ENCODE measurements at places on chromosomes 12 and 14.
A peak's percentile ranks its signal among the peaks of the same experiment; 100 is the strongest.

DNA sequence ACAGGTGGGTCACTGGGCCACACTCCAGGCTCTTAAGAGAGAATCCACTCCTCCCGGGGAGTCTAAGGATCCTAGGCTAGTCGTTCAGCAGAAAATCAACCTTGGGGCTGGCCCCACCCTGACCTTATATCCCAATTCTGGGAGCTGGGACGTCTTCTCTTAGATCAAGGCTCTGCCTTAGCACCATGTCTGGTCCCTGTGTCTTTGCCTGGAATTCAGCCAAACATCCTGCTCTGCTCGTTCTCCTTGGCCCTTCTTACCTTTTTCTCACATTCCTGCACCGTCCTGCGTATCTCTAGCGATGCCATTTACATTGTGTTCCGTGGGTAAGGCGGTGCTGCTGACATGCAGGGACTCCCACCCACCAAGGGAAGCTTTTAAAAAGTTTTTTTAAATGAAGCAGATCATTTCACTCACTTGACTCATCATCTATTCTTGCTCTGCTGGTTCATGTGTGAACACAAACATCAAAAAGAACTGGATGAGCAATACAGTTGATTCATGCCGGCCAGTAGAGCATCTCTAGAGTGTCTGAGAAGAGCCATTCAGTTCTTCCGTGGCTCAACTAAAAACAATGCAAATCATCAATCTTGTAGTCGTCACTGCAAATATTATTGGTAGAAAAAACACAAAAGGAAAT is 50.2 kb downstream of the KCNK13 start:
- no peak for DNase-seq

DNA sequence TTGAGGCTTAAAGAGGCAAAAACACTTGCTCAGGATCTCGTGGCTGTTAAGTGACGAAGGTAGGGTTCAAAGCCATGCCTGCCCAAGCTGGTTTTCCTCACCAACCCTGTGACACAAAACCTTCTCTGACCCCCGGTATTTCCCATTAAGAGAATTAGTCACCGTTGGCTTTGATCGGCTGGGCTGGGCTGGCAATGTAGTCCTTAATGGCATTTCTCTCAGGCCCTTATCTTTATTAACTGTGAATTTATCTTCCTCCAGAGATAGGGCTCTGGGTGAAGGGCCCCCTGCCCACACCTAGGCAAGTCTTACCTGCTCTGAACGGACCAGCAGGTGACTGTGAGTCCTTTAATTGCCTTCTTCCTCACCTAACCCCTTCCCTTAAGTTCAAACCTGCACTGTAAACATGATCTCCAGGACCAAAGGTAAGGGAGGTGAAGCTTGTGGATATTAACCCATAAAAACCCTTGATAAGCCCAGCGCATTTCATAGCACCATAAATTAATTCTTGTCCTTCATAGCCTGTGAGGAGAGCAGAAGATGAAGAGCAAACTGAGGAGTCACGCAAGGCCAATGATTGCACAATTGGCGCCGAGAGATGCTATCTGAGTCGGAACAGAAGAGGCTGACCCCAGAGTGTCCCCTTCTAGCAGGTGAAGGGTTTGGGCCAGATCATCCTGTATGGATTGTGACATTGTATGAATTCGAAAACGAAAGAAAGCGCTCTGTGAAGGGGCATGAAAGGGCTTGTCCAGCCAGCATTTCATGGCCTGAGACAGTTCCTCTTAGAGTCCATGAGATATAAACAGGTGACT is 790.8 kb upstream of the TBX3 start:
- no peak for DNase-seq

GRCh38 chr14:34204774-34205173 is 253.9 kb upstream of the EGLN3 start:
- no peak for DNase-seq

DNA sequence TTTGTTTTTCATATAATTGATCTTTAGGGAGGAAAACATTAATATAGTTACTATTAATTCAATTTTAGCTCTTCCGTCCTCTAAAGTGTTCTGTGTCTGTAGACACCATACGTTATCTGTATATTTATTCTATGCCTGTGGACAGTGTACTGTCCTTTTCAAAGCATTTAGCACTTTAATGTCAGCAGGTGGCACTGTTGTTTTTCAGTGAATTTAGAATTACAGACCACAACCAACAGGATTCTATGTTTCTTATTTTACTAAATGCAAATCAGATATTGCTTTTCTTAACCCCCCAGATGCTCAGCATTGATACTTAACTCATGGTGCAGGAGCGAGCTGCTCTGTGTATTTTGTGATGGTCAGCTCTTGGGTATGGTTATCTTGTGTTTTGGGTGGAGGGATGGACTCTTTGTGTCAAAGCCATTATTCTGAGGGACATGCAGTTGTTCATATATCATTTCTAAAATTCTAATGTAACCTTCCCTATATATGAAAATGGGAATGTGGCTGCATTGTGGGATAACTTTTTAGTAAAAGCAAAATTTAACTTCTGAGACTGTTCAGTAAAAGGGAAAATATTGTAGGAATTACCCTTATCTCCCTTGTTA is 65.2 kb downstream of the PAPOLA start:
- peak; percentile 92 for DNase-seq

DNA sequence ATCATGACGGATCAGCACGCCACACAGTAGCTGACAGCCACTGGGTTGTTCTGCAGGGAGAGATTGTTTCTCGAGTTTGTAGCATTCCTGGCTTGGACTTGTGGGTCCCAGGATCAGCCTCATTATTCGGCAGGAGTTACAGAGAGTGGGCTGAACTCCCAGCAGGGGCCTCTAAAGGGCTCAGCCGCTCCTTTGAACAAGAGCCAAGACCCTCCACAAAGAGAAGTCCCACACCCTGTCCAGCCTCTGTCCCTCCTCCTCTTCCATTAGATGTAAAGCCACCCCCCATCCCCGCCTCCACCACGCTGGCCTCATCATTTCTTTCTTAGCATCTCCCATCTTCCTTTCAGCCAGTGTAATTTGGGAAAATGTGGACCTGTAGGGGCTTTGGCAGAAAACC is 96.7 kb upstream of the HSPB8 start:
- no peak for DNase-seq

GRCh38 chr12:3076730-3077571 is at the start of gene TSPAN9:
Gene TSPAN9 (plus strand): TSS chr12:3077379. CDS start chr12:3201194, 123,815 bp downstream.
- no peak for DNase-seq

GRCh38 chr12:114667669-114668150 is 16.3 kb downstream of the TBX3 start:
- DNase-seq: no peak

DNA sequence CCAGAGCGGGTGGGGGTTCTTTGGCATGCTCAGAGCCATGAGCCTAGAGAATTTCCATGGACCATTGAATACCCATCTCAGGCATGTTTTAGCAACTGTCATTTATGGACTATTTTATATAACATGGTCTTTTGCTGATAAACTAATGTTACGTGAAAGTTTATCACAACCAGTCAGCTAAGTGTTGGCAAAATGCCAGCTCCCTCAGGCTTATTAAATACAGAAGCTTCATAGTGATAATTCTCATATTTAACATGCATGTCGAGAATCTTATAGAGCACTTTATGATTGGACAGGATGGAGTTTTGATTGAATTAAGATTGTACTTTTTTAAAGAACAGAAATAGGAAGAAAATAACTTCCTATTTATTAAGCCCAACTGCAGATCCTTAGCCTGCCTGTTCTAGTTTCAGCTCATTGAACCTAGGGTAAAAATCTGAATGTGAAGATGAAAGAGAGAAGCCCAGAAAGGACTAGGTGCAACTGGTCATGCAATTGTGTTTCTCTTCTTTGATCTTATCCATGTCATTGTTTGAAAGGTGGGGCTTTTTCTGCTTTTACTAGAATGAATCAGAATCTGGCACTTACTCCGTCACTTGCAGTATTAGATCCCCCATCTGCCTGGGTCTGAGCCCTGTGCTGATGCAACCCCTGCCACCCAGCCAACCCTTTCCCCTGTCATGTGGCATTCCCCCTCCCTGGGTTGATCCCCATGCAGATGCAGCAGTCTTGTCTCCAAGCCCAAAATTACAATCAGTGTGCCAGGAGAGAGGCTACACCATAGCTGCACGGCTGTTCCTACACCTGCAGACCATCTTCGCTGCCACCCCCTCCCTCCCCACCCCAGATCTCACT is 134.6 kb upstream of the EVL start:
- DNase-seq: no peak

DNA sequence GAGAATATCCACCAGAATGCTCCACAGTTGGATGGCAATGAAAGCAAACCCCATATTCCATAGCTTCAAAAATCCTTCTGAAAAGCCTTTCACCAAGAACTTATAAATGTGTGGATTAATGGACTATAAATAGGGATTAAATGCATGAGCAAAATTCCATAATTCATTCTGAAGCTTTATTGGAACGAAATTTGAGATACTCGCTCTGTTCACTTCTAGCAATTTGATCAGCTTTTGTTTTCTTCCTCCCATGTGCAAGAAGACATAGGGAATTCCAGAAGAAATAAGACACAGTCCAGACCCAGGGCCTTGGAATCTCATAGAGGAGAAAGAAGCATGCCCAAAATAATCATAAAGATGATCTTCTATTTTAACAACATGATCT is 285.9 kb upstream of the TMPO start:
- DNase-seq: no peak

DNA sequence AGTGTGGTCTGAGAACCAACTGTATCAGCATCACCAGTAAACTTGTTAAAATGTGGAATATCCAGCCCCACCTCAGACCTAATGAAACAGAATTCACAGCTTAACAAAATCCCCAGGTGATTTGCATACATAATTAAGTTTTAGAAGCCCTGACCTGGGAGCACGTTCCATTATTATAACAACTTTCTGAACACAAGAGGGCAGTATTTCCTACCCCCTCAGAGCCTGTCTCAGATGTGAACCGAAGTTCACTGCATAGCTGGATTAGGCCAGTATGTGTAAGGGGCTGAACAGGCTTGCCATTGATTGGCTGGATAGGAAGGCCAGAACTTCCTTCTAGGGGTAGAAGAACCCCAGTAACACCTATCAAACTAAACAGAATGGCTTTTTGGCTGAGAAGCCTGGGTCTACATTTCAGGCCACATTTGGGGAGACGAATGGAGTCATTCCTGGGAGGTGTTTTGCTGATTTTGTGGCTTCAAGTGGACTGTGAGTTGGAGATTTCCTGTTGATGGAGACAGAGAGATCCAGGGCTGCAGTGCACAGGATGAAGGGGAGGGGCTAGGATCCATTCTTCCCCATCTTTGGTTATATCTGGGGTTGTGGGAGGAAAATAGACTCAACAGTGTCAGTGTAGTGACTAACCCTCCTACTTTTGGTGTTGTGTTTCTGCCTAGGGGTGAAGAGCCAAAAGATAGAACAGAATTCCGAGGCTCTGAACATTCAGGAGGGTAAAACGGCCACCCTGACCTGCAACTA is 94.7 kb upstream of the OR4E1 start:
- DNase-seq: peak; percentile 90

DNA sequence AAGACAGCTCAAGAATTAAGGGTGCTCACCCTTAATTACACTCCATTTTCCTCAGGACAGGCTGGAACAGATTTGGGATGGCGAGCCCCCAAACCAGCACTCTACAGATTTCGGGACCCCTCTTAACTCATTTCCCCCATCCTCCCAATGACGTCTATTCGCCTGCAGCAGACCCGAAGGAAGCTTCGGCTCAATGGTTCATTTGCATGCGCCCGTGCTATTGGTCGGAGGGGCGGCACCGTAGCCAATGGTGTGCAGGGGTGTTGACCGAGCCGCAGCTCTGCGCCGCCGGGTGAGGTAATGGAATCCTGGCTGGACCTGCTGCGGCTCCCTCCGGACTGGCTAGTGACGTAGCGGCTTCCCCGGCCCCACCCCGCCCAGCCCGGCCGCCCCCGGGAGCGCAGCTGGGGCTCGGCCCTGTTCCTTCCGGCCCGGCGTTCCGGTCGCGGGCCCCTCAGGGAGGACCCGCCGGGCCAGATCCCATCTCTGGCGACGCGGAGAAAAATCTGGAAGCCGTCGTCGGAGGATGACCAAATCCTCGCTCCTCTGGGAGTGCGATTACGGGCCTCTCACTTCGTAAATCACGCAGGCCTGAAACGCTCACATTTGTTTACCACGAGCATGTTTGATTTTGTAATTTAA is 18.3 kb upstream of the NR4A1 start:
- DNase-seq: peak; percentile 97

GRCh38 chr12:107254258-107254856 is 161.0 kb upstream of the CRY1 start:
- DNase-seq: no peak

DNA sequence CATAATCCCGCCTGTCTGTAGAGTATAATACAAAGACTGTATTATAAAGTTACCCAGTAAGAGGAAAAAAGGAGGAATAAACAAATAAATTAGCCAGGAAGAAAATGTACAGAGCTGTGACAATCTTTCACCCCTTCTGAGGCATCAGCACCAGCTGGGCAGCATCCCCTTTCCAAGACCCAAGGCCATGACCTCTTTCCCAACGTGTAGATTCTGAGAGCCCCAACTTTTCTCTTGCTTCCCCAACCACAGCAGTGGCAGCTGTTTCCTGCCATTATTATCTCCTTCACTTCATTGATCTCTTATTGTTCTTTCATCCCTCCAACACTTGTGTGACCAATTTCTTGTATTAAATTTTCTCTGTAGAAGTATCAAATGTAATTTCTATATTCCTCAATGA is 101.6 kb downstream of the BBS10 start:
- DNase-seq: no peak

DNA sequence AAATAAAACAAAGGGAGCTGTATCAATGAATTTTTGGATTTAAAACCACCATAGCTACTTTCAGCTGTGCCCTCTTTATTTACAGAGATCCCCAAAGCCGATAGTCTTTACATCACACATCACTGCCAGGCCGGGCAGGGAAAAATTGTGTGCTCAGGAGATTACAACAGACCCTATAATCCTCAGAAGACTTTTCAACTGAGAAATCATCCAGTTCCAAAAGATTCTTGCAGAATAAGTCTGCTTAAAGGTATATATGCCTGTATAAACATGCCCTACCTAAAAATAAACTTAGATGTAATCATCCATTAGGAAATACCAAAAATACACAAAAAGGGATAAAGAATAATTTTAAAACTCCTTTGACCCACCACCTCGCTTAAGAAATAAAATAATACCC is 70.1 kb upstream of the MAP1LC3B2 start:
- no peak for DNase-seq

- no peak for DNase-seq
These were observed 1.5 kb downstream of the HOXC8 start for GRCh38 chr12:54010053-54010971.

DNA sequence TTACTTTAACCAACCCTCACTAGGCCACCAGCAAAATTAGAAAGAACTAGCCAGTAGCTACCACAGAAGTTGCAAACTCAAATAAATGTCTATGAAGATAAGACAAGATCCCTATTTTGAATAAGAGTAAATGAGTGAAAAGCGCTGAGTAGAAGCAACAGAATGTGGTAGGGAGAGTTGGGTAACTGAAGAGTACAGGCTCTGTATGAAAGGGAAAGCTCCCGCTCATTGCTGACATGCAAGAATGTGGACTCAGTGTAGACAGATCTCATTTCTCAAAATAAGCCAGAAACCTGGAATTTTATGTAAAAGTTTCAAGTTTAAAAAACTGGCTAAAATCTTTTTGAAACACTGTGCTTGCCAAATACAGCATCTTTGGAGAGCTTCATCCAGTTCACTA is 63.9 kb downstream of the NAV3 start:
- no peak for DNase-seq
